ENCODE measurements at places on chromosomes 7 and 10. TPM values are rescaled to one million over a fixed set of nuclear protein-coding genes. Genes with fewer than 3 reads are reported as not detected.

Gene MICALL2
- 43.4 TPM for total RNA-seq

Gene SAP25
- total RNA-seq, result 1.4 TPM

Gene CALCR
- total RNA-seq, result 5.4 TPM

Gene RET
- total RNA-seq, result 0.79 TPM

Gene FANK1
- 9.7 TPM for total RNA-seq

Gene FGFBP3
- total RNA-seq, result 3.3 TPM

Gene CYP26A1
- total RNA-seq, result 0.53 TPM

Gene PTPN20
- not detected for total RNA-seq

GRCh38 chr10:42986633-42987032 lies 90.2 kb upstream of the RET start:
- no peaks in the 10 kb centered on the region for H3K4me1 ChIP-seq
- no peak overlapping the region for H3K4me3 ChIP-seq
- no peak for DNase-seq
- H3K27ac ChIP-seq, result no peak overlapping the region

GRCh38 chr7:112938863-112939573 lies 147.6 kb downstream of the GPR85 start:
- peak; percentile 26 for DNase-seq
- no peaks in the 10 kb centered on the region for H3K36me3 ChIP-seq
- peak overlapping the region; percentile 65 for H3K27ac ChIP-seq
- H3K4me1 ChIP-seq, result peaks cover 8% of the 10 kb centered on the region
- peak overlapping the region; percentile 84 for H3K4me3 ChIP-seq

- H3K4me3 ChIP-seq, result no peak overlapping the region
These were observed 438.3 kb downstream of the NXPH1 start for GRCh38 chr7:8871716-8872115.

- H3K36me3 ChIP-seq, result no peaks in the 10 kb centered on the region
- DNase-seq, result peak; percentile 15
- H3K4me3 ChIP-seq, result no peak overlapping the region
- H3K27me3 ChIP-seq, result no peaks in the 10 kb centered on the region
- H3K27ac ChIP-seq, result peak overlapping the region; percentile 61
- peaks cover 9% of the 10 kb centered on the region for H3K4me1 ChIP-seq
These were observed 4.6 kb downstream of the ZNF680 start for GRCh38 chr7:64558323-64558705.

DNA sequence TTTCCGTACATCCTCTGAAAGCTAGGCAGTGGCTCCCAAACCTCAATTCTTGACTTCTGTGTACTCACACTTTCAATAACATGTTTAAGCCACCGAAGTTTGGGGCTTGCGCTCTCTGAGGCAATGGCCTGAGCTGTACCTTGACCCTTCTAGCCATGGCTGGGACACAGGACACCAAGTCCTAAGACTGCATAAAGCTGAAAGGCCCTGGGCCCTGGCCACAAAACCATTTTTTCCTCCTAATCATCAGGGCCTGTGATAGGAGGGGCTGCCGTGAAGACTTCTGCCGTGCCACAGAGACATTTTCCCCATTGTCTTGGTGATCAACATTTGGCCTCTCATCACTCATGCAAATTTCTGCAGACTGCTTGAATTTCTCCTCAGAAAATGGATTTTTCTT lies 216.5 kb upstream of the TEX47 start:
- DNase-seq, result no peak
- no peak overlapping the region for H3K27ac ChIP-seq
- no peaks in the 10 kb centered on the region for H3K27me3 ChIP-seq
- no peaks in the 10 kb centered on the region for H3K4me1 ChIP-seq

DNA sequence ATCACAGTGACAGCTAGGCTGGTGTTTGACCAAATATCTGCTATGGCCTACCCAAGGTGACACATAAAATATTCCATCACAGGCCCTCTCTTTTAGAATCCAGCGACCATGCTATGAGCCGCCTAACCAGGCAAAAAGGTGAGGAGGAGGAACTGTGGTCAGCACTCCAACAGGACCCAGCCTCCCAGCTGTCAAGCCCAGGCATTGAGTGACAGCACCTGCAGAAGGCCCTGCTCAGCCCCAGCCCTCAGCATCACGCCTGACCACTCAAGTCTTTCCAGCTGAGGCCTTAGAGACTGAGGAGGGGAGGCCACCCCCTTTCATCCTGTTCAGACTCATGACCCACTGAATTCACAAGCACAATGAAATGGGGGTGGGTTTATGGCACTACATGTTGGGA lies 43.0 kb downstream of the CXCL12 start:
- H3K36me3 ChIP-seq, result no peaks in the 10 kb centered on the region
- no peak overlapping the region for H3K27ac ChIP-seq
- H3K27me3 ChIP-seq, result peaks cover 19% of the 10 kb centered on the region
- H3K4me3 ChIP-seq, result no peak overlapping the region

DNA sequence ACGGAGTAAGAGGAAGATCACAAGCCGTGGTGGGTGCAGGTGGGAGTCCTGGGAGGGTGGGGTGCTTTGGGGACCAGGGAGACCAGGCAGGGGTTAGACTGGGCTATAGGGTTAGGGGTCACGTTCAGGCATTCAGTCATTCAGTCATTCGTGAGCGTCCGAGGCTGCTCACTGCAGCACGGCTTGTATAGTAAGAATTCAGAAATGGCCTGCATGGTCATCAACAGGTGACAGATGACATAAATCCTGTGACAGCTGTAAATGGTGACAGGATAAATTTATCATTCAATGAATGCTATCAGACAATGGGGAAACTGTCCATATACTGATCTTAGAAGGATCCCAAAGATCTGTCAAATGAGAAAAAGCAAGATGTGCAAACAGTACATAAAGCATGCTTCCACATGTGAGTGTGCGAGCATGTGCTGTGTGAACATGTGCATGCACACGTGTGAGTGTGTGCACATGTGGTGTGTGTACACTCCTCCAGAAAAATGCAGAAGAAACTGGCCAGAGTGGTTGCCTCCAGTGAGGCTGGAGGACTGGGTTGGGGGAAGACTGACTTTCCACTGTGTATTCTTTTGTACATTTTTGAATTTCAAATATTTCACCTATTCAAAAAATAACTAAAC lies 32.0 kb upstream of the SMARCD3 start:
- peaks cover 18% of the 10 kb centered on the region for H3K27me3 ChIP-seq
- H3K36me3 ChIP-seq, result no peaks in the 10 kb centered on the region
- no peaks in the 10 kb centered on the region for H3K4me1 ChIP-seq
- no peak overlapping the region for H3K4me3 ChIP-seq

DNA sequence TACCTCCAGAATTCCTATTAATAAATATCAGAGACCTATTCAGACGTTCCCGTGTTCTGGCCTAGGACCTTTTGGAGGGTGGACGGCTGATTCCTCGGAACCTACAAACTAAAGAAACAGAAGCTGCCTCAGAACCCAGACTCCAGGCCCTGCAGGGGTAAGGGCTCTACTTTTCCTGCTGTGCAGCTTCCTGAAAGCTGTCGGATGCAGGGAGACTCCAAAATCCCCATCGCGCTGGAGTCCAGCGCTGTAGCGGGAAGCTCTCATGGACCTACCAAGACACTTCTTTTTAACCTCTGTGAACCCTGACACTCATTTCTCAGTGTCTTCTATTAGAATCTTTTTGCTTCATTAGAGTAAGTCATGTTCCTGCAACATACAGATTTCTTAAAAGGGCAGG lies 244.5 kb upstream of the PITRM1 start:
- H3K36me3 ChIP-seq, result no peaks in the 10 kb centered on the region
- H3K4me1 ChIP-seq, result no peaks in the 10 kb centered on the region
- no peak overlapping the region for H3K27ac ChIP-seq
- H3K4me3 ChIP-seq, result no peak overlapping the region
- H3K27me3 ChIP-seq, result peaks cover 2% of the 10 kb centered on the region

GRCh38 chr10:118853916-118854315 lies 99.1 kb upstream of the CACUL1 start:
- no peaks in the 10 kb centered on the region for H3K36me3 ChIP-seq
- H3K4me1 ChIP-seq, result no peaks in the 10 kb centered on the region
- DNase-seq, result no peak
- H3K4me3 ChIP-seq, result no peak overlapping the region
- H3K27ac ChIP-seq, result no peak overlapping the region

DNA sequence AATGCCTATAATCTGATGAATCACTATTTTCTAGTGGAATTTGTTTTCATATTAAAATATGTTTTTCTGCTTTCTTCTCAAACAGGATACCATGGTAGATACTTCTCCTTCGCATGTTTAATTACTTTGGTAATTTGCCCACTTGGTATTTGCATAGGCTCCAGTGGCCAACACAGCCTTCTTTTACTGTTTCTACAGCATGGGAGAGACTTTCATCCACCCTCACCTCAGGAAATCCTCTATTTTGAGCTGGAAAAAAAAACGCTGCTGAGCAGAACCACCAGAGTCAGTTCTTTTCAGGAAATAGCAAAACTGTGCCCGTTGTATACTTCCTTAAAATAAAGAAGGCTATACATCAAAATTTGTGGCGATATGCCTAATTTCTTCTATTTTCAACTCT lies 213.3 kb downstream of the MDFIC start:
- H3K36me3 ChIP-seq, result no peaks in the 10 kb centered on the region
- no peak overlapping the region for H3K27ac ChIP-seq
- DNase-seq, result no peak

DNA sequence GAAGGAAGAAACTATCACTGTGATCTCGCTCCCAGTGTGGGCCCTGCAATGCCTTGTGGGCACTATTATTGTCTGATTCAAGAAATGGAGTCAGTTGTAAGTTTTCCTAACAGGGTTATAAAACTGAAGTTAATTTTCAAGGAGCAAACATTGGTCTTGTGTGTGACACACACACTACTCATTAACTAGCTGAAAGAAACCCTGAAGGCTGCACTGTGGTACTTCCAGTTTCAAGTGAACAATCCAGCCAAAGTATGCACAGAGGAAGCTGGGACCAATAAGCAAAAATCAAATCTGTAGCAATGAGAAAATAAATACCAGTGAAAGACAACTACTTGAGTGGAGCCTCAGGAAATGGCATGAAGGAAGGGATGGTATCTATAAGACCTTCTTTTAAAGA lies 506.6 kb upstream of the POT1 start:
- no peaks in the 10 kb centered on the region for H3K36me3 ChIP-seq
- DNase-seq, result no peak
- H3K27ac ChIP-seq, result no peak overlapping the region
- H3K27me3 ChIP-seq, result no peaks in the 10 kb centered on the region
- H3K4me1 ChIP-seq, result no peaks in the 10 kb centered on the region
- H3K4me3 ChIP-seq, result no peak overlapping the region

- H3K4me3 ChIP-seq, result no peak overlapping the region
- no peak overlapping the region for H3K27ac ChIP-seq
- no peak for DNase-seq
- H3K27me3 ChIP-seq, result peaks cover 4% of the 10 kb centered on the region
These were observed 58.9 kb downstream of the CLRN3 start for GRCh38 chr10:127833804-127834203.

DNA sequence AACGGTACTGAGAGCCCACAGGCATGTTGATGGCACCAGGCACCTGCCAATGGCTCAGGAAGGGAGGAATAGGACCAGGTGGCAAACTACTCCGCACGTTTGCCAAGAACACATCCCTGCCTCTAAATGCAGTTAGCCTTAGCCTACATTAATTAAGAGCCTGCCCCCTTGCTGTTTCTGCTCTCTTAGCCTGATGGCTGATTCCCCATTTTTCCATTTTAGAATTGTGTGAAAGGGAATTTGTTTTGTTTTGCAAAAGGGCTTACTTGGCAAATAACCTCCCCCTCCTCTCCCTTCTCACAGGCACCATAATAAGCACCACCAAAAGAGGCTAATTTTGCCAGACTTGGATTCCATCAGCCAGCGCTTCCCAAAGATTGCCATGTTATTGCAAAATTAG lies 1203.2 kb downstream of the SORCS3 start:
- no peaks in the 10 kb centered on the region for H3K4me1 ChIP-seq
- no peaks in the 10 kb centered on the region for H3K36me3 ChIP-seq
- no peaks in the 10 kb centered on the region for H3K27me3 ChIP-seq
- no peak for DNase-seq
- H3K27ac ChIP-seq, result no peak overlapping the region

- H3K27ac ChIP-seq, result no peak overlapping the region
- H3K4me3 ChIP-seq, result no peak overlapping the region
- H3K27me3 ChIP-seq, result no peaks in the 10 kb centered on the region
- no peaks in the 10 kb centered on the region for H3K4me1 ChIP-seq
These were observed 28.9 kb upstream of the MRPS33 start for GRCh38 chr7:141043616-141044015.

DNA sequence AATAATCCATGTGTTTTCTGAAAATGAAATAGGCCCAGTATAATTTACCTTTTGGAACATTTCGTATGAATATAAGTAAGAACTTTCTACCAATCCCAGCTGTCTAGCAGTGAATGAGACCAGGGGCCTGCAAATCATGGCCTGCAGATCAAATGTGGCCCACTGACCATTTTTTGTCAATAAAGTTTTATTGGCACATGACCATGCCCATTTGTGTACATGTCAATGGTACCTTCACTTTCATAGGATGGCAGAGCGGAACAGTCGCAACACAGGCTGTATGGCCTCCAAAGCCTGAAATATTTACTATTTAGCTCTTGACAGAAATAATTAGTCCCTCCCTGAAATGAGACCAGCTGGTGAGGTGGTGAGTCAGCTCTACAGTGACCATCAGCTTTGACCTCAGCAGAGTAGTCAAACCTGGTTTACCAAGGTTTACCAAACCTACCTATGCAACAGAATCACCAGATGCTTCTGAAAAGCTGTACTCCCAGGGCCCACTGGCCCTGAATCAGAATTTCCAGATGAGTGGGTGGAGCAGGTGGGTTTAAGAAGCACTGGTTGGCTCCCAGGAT lies 13.8 kb upstream of the C10orf90 start:
- DNase-seq, result peak; percentile 35
- H3K4me1 ChIP-seq, result peaks cover 20% of the 10 kb centered on the region
- no peaks in the 10 kb centered on the region for H3K27me3 ChIP-seq
- no peak overlapping the region for H3K4me3 ChIP-seq
- no peak overlapping the region for H3K27ac ChIP-seq

DNA sequence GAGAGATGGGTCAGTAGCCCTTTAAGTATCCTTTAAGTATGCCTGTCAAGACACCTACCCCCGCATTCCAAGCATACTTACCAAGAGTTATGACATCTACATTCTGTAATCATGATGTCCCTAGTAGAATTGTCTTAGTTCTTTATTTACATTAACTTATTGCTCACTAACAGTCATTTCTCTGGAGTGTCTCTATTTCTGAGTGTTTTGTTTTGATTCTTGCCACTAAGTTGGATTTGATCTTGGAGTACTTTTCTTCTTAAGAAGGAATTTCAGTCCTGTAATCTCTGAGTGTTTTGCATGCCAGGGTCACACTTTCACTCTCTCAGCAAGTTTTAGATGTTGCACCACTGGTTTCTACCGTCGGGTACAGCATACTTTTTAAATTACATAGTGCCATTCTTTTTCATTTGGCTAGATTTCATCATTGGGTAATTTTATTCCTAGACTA lies 1053.9 kb downstream of the KCNMA1 start:
- no peak overlapping the region for H3K4me3 ChIP-seq
- H3K36me3 ChIP-seq, result no peaks in the 10 kb centered on the region
- H3K4me1 ChIP-seq, result peaks cover 24% of the 10 kb centered on the region
- H3K27ac ChIP-seq, result peak overlapping the region; percentile 38
- H3K27me3 ChIP-seq, result no peaks in the 10 kb centered on the region

- no peaks in the 10 kb centered on the region for H3K27me3 ChIP-seq
- H3K36me3 ChIP-seq, result no peaks in the 10 kb centered on the region
- DNase-seq, result no peak
- no peaks in the 10 kb centered on the region for H3K4me1 ChIP-seq
- H3K4me3 ChIP-seq, result no peak overlapping the region
These were observed 221.5 kb upstream of the AOAH start for GRCh38 chr7:36945612-36946400.

All from astrocyte (in vitro differentiated cells and primary cell).